SW 1271 (cell line): ENCODE measurements at places on chromosomes 1 and 21.

DNA sequence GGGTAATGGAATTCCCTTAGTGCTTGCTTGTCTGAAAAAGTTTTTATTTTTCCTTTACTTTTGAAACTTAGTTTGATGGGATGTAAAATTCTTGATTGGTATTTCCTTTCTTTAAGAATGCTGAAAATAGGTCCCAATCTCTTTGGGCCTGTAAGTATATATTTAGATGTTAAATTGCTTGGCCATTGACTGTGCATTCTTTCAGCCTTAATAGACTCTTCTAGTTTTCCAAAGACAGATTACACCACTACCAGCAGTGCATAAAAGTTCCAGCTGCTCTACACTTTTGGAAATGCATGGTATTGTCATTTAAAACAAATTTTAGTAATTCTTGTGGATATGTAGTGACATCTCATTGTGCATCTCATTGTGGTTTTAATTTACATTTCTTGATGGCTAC lies 464.8 kb upstream of the USP24 start:
- no peak for DNase-seq

DNA sequence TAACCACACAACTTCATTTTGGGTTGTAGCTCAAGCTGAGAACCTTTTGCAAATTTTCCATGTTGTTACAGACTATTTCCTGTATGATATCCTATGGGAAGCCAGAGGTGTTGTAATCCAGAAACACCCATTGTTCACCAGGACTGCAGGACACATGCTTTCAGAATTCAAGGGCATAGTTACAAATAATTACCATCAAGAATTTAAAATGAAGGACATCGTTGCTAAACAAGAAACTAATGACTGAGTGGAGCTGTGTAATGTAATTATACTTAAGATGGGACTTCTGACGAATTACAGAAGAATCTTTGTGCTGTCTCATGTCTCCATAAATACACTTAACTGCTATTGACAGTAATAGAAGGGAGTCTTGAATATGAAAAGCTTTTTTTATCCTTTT lies 47.6 kb upstream of the HOOK1 start:
- no peak for DNase-seq

DNA sequence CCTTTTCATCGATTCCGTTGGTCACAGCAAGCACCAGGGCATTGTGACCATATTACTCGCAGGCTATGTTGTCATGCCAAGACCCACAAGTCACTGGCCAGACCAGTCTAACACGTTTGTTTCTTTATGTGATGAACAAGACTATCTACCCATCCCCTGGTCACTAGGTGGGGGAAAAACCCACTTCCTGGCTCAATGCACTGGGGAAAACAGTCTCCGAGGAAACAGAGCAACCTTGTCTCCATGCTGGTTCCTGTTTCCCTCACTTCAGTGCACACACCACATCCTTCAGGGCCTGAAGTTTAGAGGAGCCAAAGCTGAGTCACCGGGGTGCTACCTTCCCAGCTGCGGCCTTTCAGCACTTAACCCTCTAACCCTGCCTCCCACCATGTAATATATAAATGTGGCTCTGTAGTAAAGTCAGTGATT lies 20.9 kb downstream of the ERICH3 start:
- no peak for DNase-seq

- no peak for DNase-seq
These were observed 165.0 kb downstream of the PLXNA2 start for GRCh38 chr1:208079161-208079560.

DNA sequence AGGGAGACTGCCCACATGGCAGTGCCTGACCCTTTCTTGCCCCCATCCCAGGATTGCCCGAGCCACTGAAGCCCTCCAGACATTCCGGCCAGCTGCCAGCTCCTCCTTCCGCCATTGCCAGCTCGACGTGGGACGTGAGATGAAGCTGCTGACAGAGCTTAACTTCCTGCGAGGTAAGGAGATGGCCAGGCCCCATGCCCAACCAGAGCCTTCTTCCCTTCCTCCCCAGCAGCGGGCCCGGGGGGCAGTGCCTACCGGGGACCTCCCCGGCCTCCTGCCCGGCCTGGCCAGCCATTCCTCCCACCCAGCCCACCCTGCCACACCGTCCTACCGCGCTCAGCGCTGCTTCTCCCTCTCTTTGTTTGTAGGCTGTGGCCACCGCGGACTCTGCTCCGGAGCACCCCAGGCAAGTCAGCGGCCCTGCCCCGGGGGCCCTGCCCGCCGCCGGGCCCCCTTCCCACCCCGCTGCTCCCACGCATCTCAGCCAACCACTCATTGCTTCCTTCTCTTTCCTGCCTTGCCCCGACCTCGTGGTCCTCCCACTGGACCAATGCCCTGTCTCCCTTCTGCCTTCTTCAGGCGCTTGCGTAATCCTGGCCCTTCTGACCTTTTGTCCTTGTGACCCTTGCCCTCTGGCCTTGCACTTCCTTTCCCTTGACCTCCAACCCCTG lies 4.9 kb downstream of the TRIM46 start:
- DNase-seq: no peak

- DNase-seq: peak; percentile 3
These were observed 37.1 kb upstream of the KANK4 start for GRCh38 chr1:62356257-62356835.

DNA sequence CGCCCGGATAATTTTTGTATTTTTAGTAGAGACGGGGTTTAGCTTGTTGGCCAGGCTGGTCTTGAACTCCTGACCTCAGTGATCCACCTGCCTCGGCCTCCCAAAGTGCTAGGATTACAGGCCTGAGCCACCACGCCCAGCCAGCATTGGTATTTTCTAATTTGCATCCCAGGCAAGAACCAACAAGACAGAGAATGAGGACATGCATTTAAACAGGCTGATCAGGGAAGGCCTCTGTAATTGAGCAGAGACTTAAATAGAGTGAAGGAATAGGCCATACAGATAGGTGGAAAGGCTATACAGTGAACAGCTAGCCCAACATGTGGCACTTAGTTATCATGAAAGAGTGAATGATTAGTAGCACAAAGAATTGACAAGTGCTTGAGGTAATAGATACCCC lies 230.4 kb downstream of the SLC35F3 start:
- DNase-seq: no peak

DNA sequence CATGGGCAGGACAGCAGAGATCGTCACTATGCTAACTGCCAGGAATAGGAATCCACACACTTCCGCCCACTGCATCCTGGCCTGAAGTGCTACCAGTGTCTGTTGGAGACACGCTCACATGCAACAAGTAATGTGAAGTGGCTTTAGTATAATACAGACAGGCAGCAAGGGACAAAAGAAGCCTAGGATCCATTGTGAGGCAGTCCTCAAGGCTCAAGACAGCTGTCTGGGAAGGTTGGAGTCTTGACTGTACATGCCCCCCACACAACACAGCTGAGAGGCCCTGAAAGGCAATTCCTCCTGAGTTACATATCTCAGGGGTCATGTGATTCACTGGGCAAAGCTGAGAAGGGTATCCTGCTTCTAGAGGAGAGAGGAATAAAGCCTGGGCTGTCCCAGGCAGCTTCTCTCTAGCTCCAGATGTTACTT lies 39.9 kb upstream of the CD1D start:
- no peak for DNase-seq

DNA sequence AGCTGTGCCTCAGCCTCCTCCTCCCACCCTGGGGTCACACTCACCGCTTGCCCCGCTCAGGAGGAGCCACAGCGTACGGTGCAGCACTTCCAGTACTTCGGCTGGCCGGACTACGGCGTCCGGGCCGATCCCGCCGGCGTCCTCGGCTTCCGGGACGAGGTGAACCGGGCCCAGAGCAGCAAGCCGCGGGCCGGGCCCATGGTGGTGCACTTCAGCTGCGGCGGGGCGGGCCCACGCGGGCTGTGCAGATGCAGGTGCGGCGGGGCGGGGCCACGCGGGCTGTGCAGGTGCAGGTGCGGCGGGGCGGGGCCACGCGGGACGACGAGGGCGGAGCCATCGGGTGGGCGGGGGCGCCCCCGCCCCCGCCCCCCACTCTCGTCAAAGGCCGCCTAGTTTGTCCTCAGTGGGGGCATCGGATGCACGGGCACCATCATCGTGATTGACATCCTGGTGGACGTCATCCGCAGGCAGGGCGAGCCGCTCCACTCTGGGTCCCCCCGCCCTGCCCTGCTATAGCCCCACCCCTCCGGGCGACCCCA lies 5.5 kb downstream of the RNF223 start:
- peak; percentile 25 for DNase-seq

DNA sequence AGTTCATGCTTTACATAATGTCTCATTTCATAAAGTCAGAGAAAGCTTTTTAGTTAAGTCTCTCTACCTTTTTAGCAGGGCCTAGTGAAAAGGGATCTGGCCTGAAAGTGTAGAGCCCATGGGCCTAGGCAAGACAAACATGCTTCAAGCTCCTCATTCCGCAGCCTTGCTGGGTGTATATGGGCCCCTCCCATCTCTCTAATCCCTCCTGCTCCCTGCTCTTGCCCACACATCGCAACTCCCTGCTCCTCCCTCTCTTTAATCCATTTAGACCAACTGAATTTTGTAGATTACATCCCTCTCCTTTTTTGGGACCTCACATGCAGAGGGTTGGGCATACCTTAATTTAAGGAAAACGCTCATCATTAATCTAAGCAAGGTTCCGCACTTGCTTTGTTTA lies 42.3 kb upstream of the CCDC190 start:
- no peak for DNase-seq
